ENCODE measurements at places on chromosomes 1 and 21.

DNA sequence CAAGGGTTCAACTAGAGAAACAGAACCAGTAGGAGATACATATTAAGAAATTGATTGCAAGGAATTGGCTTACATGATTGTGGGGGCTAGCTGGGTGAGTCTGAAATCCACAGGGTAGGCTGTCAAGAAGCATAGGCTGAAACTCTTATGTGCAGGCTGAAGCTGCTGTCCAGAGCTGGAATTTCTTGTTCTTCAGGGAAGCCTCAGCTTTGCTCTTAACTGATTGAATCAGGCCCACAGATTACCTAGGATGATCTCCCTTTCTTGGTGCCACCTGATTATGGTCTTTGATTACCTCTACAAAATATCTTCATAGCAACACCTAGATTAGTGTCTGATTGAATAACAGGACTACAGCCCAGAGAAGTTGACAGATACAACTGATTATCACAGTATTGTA is 22.5 kb upstream of the FRRS1 start:
- DNase-seq = no peak

DNA sequence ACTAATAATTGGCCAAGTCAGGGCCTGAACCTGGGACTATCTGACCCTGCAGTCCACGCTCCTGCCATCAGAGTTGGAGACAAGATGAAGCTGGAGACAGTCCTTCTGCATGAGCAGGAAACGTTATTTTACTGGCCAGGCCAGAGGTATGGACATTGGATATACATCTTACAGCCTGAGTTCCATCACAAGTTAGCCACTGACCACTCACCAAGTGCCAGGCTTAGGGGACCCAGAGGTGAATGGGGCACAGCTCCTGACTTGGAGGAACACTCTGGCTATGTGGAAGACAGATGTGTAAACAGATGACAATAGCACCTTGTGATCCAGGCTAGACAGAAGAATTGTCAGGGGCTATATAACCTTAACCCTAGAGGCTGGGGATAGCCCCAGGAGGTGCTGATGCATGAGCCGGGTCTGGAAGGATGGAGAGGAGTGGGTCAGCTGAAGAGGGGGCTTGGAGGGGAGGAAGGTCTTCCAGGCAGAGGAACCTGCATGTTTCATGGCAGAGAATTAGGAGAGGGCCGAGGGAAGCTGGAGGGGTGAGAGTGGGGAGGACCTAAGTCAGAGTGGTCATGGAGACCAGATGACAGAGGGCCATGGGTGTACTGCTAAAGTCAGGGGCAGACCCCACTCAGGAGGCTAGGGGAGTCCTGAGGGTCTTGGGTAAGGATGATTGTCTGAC is 52.5 kb upstream of the DMRTB1 start:
- no peak for DNase-seq

DNA sequence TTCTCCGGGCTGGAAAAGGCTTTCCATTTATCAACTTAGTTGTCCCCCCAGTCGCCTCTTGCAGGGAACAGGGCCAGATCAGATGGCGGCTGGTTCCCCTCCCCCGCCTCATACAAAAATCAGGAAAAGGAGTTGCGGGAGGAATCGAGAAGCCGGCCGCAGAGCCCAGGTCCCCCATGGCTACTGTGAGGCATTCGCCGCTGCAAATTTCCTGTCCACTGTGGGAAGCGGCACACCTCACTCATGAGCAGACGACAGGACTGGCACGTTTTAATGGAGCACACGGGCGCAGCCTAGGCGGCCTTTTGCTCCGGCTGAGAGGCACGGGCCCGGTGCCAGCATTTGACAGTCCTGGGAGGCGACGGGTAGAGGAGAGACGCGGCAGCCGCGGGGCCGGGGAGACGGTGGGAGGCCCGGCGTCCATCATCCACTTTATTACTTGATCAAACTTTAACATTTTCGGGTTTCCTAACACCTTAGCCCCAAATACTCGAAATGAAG is 1.1 kb downstream of the GNG4 start:
- no peak for DNase-seq

GRCh38 chr1:200896531-200897196 is 2.0 kb downstream of the INAVA start:
- DNase-seq = no peak

DNA sequence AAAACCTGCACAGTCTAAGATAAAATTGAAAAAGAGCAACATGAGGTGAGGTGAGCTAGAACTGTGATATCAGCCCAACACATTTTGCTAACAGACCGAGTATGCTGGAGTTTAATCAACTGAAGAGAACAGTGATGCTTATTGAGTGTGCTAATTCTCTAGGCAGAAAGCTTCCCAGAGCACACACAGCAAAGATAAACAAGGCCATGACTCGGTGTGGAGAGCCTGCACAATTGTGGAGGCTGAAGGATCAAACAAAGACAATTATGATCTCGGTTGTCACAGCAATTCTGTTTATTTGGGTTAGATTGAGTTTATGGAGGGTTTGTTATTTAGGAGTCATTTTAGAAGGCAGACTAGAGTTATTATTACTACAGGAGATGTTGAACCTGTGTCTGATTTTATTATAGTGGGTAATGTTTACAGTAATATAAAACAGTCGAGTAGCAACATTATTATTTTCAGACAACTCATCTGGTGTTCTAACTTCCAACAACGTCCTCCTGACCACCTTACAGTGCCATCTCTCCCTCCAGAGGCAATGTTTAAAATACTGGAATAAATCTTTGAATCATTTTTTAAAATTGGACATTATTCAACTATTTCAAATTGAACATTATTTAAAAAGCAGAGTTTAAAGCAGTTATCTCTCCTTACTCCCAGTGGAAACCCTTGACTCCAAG is 40.2 kb downstream of the DPT start:
- no peak for DNase-seq

DNA sequence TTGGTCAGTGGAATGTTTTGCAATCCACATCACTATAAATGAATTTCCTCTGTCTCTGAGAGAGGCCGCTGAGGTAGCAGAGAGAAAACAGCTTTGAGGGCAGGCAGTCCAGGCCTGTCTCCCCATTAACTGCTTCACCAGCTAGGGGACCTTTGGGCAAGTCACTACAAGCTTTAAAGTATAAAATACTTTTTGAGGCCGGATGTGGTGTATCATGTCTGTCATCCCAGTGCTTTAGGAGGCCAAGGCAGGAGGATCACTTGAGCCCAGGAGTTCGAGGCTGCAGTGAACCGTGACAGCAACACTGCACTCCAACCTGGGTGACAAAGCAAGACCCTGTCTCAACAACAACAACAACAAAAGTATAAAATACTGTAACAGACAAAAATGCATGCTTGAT is 6.4 kb downstream of the IL6R start:
- DNase-seq = no peak

DNA sequence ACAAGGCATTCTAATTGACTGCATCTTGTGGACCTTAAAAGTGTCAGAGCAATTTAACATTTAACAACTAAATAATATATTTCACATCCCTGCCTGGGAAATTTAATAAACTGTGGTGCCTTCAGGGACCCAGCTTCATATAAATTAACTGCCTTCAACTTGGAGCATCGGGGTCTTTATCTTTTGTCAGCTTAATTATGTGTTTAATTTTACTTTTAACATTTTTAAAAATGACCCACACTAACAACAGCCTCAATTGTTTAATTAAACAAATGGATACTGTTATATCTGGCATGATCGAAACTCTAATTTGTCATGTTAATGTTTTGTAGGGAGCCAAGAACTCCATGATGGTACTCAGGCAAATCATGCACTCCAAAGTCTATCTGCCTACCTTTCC is 389.3 kb upstream of the BEND5 start:
- DNase-seq = no peak

DNA sequence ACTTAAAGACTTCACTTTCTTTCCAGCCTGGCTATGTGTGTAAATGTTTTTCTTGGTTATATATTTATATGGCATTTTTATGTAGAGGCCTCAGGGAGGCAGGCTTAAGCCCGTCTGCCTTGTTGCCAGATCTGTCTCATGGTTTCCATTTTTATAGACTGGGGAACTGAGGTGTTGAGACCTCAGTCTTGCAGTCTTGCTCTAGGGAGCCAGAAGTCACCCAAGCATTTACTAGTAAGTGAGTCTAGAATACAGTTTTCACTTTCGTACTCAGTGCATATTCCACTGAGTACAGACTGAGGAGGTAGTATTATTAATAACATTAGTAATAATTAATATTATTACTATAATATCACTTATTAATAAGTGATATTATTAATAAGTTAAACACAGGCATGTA is 161.4 kb downstream of the UCK2 start:
- DNase-seq = no peak

DNA sequence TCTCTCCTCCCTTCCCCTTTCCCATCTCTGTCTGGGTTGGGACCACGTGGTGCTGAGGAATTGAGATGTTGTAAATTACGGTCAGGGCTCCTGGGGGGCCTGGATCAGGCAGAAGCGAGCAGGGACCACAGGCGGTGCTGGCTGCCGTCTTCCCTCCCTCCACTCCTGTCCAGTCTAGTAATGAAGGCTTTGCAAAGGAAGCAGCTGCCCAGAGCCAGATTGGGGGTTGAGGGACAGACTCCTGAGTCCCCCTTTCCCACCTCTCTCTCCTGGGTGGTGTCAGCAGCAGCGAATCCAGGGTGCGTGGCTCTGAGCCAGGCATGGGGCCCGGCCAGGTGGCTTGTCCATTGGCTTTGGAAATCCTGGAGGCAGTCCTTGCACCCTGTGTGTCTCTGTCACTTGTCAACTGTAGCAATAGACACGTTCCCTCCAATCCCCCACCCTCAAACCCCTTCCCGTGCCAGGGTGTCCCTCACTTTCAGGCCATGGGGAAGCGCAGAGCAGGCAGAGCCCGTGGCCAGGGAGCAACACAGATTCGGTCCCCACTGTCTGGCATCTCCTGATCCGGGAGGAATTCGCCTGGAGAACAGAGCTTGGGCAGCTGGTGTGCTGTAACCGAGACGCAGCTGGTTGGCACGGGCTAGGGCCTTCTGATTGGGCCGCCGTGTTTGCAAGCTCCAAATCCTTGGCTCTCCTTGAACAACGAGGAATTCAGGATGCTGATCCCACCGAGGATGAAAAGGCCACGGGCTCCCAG is 64.8 kb upstream of the WNT4 start:
- no peak for DNase-seq

GRCh38 chr1:58035523-58035922 is 511.0 kb downstream of the OMA1 start:
- no peak for DNase-seq

GRCh38 chr1:43549921-43550597 is 19.4 kb downstream of the PTPRF start:
- no peak for DNase-seq

GRCh38 chr1:15288173-15288926 is 41.3 kb downstream of the FHAD1 start:
- DNase-seq = no peak

DNA sequence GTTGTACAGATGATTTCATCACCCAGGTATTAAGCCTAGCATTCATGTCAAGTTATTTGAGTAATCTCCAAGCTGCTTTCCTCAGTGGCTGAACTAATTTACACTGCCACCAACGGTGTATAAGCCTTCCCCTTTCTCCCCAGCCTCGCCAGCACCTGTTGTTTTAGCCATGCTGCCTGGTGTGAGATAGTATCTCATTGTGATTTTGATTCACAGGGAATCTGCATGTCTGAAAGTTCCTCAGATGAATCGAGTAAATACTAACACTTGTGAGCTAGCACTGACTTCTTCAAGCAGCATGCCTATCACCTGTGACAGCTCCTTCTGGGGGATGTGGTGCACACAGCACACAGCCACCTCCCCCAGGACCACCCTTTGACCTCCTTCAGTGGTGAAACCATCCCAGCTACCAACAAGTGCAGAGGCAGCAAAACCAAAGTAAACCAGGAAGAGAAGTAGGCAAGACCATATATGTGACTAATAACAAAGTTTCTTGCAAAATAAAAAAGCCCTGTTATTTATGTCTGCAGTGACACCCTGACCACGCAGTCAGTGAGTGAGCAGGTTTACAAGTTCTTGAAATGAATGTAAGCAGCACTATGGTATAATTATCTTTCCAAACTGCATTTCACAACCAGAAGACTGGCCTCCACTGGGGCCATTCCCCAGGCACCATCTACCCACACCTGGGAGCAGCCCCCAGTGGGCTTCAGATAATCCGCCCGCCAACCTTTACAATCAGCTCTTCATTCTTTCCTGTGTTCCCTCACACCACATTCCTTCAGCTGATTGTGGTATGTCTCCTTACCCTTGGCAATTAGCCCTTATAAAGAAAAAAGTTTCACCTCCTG is 173.8 kb downstream of the ETS2 start:
- no peak for DNase-seq

- DNase-seq = no peak
Observed at GRCh38 chr1:78156805-78157521, 111.2 kb downstream of the GIPC2 start.

DNA sequence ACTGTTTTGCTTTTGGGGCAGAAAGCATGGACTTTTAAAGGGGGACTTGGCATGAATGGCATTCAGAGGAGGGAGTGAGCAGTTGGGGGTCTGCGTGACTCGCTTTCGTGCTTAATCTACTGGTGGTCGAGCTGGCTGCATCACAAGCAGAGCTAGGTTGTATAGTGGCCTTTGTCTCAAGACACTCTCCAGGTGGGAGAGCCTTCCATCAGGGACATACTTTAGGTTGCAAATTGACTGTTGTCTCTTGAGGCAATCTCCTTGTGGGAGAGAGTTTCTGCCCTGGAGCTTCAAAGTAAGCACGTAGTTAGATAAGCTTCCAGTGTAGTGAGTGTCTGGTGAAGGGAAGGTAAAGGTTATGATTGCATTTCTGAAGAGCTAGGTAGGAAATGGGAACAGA is 93.9 kb downstream of the C1orf21 start:
- no peak for DNase-seq

DNA sequence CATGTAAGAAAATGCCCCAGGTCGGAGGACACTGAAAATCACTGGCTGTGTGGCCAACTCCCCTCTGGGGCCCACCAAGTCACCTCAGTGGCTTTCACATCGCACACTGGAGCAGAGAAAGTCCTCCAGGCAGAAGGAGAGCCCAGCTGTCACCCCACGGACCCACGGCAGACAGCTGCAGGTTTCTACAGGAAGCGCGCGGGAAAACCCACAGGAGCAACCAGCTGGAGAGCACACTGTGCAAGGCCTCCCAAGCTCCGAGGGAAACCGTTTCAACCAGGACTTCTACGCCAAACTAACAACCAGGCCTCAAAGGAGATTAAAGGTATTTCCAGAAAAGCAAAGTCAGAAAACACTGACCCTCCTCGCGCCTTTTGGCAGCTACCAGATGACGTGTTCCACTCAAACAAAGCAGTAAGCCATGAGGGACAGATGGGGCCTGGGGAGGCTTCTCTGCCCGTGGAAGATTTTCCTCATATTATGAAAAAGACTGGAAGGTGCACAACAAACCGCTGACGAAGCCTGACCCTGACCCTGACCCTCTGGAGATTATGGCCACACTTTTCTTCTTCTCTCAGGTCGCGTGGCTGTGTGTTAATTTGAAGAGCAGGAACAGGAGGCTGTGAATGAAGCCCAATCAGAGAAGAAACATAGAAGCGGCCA is 21.0 kb downstream of the WDR4 start:
- no peak for DNase-seq

DNA sequence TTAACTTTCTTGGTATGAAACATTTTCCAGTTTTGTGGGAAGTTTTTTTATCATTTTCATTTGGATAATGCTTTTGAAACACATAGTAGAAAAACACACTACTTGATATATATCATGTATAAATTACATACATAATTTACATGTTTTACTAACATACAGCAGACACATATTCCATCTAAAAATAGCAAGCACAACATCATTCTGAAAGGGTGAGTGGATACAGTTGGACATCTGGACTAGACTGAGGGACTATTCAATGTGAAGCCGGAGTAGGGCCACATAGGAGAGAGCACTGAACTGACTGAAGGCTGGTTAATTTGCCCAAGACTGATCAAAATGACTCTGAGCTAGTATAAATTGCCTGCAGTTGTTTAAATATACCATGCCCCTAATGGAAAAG is 11.7 kb downstream of the CDKN2C start:
- no peak for DNase-seq

- no peak for DNase-seq
Observed at GRCh38 chr21:34086887-34087306, 13.5 kb downstream of the MRPS6 start.
